ENCODE measurements at places on chromosomes 11 and 22.
A peak's percentile ranks its signal among the peaks of the same experiment; 100 is the strongest.

- DNase-seq = no peak
These were observed 981.3 kb downstream of the OPCML start for GRCh38 chr11:132551016-132551415.

DNA sequence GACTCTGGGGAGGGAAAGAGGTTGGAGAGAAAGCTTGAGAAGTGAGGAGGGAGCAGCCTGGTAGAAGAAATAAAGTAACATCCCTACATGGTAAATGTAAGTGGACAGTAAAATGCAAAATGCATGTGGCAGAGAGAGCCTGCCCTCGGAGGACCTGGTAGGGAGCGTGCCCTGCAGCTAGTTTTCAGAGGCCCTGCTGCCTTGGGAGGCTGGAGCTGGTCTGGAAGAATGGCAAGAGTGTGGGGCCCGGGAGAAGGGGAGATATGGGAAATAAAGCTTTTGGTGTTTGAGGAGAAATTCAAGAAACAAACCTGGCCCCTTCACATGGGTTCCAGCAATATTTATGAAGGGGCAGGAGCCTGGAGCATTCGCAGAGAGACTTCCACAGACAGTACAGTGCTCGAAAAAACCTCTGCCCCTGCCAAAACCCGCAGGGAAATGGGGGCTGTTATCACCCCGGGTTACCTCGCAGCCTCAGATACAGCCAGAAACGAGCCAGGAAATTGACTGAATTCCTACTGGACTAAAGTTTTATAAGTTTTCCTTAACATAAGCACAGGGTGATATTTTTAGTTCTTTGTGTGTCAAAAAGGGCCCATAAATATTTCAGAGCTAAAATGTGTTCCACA is 363.0 kb downstream of the TENM4 start:
- DNase-seq = no peak

DNA sequence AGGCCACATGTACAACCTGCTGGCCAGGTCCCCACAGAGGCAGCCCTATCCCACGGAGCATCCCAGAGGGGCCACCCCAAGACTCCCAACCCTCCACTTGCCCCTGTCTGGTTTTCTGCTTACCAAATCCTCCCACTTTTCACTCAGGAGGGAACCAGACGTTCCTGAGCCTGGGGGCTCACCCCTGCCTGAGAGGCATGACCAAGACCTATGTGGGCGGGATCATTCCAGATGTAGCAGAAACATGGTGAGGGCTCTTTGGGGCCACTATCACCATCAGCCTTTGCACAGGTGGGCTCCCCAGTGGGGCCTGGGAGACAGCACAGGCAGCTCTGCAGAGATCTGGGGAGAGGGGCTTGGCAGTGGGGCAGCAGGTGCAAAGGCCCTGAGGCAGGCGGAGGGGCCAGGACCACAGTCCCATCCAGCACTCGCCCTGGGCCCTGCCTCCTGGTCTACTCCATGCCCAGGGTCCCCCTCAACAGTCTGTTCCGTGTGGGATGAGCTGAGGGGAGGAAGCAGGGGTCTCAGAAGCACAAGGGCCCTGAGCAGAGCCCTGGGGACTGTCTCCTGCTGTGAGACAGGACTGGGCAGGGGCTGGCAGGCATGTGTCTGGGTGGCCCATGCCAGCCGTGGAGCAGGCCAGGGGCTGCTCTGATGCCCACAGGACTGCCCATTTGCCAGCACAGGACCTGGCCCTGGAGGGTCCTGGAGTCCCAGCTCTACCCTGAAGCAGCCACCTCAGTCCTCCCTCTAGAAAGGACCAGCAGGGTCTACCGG is 9.4 kb downstream of the PIM3 start:
- no peak for DNase-seq

DNA sequence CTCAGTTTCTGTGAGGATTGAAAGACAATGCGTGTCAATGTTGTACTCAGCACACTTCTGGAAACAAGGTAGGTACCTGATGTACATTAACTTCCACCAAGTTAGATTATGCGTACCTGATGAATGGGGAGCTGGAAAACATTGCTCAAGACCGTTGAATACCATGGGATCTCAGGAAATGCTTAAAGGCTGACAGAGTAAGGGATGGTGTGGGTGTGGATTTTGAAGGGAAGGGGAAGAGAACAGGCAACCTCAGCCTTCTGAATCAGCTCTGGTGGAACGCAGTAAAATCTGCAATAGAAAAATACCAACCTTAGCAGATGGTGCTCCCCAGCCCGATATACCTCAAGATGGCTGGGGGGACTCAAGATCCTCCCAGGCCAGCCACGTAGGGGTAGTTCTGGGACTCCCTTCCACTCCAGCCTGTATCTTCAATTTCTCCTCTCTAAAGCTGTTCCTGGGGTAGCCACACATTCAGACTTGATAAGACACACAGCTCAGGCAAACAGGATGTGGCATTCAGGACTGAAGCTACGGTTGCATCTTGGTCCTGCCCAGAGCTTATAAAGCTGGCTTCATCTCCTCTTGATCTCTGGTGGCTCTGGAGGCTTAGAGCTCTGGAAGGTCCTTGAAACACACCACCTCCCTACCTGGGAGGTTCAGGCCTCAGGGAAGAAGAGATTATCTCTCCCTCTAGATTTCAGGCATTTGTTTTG is 111.8 kb downstream of the CTNND1 start:
- no peak for DNase-seq

- DNase-seq = no peak
These were observed 978 bp downstream of the FLI1 start for GRCh38 chr11:128694618-128695481.

GRCh38 chr22:19845054-19845722 is 9.5 kb downstream of the GNB1L start:
- no peak for DNase-seq

- DNase-seq = no peak
These were observed 314.6 kb downstream of the LARGE1 start for GRCh38 chr22:33605666-33606065.

- no peak for DNase-seq
These were observed 37.8 kb upstream of the APOA1 start for GRCh38 chr11:116875194-116875593.

- no peak for DNase-seq
These were observed 1.1 kb upstream of the AP2A2 start for GRCh38 chr11:924406-925157.

DNA sequence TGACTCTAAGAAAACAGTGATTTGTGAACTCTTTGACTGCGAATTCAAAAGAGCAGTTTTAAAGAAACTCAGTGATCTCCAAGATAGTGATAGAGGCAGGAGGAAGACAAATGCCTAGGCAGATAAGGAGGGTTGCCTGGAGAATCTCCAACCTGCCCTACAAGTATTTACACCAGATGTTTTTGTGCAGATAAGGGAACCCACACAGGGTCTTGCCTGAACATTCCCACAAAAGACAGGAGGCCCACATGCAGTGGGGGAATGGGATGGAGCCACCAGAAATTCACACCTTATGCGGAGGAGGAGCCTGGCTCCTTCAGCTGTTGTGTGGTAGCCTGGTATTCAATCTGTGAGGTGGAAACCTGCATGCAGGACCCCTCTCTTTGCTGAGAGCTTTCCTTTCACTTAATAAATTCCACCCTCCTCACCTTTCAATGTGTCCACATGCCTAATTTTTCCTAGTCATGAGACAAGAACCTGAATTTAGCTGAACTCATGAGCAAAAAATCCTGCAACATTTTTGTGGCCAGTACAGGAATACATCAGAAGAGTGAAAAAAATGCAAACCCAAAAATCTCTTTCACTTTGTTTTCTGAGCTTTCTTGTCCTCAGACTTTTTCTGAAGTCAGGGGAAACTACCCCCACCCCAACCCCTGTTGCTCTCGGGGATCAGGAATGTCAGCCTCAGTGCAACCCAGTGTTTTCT is 8.1 kb upstream of the GLYAT start:
- peak; percentile 1 for DNase-seq

- no peak for DNase-seq
These were observed 741 bp downstream of the CARS1 start for GRCh38 chr11:3056296-3057068.

Measured in GM04504 (cell line).